ENCODE measurements at places on chromosomes 1 and 21. TPM values are rescaled to one million over a fixed set of nuclear protein-coding genes. Genes with fewer than 3 reads are reported as not detected.

The IL24 gene
- 0.47 TPM for polyA plus RNA-seq

The WNT3A gene
- 0.36 TPM for polyA plus RNA-seq

The PGLYRP3 gene
- polyA plus RNA-seq = not detected

The FCGR1A gene
- 0.91 TPM for polyA plus RNA-seq

The TEKT2 gene
- polyA plus RNA-seq = 9.5 TPM

The RGSL1 gene
- polyA plus RNA-seq = not detected

The EVA1C gene
- 2.0 TPM for polyA plus RNA-seq

The SLC44A3 gene
- polyA plus RNA-seq = 76.4 TPM

The PADI1 gene
- polyA plus RNA-seq = not detected

The PCP4 gene
- 11.1 TPM for polyA plus RNA-seq

The LAD1 gene
- 38.1 TPM for polyA plus RNA-seq

The PROX1 gene
- 8.4 TPM for polyA plus RNA-seq

The PACC1 gene
- 11.5 TPM for polyA plus RNA-seq

All from left renal cortex interstitium (tissue), 4 donors.